Stromal cell of bone marrow (primary cell): ENCODE measurements at places on chromosomes 7 and 10.
A peak's percentile ranks its signal among the peaks of the same experiment; 100 is the strongest.

DNA sequence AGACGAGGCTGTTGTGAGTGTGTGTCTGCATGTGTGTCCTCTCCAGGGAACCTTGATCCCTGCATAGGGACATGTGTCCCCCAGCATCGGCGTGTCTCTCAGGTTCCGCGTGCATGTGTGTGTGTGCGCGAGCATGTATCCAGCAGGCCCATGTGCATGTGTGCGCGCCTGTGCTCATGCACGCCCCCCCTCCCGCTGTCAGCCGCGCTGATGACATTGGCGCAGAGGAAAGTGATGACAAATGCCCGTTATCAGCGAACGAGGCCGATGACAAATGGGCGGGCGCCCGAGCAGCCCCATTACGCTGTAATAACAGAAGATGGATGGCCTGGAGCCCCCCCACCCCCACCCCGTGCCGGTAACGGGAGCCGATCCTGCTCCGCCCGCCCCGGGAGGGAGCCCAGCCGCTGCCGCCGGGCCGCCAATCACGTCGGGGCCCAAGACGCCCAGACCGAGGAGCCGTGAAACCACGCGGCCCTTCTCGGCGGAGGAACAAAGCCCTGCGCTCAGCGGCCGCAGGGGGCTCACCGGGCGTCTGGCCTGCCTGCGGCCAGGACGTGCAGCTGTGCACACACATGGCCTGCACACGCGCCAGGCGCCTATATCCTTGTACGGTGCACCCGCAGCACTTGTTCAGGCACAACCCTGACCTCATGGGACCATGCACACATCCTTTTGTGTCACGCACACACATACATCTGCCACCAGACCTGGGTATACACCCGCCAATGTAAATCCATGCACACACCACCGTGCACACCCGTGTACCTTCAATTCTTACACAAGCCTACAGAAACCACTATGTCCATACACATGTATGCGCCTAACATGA lies 21.5 kb downstream of the POLL start:
- DNase-seq: no peak

DNA sequence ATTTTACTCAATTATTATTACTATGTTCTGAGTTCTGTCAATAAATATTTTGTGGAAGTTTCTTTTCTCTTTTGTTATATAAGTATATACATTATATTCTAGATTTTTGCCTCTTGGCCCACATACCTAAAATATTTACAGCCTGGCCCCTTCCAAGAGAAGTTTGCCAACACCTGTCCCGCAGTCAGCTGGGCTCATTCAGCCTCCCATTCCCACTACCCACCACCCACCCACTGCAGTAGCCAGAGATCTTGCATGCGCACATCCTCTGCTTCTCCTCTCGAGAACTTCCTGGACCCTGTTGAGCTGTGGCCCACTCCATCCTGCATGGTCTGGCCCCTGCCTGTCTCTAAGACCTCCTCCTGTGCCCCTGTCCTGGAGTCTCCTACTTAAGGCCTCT lies 33.6 kb downstream of the WIPF3 start:
- no peak for DNase-seq

- DNase-seq: no peak
These were observed 39.9 kb upstream of the HECW1 start for GRCh38 chr7:43072530-43072929.

DNA sequence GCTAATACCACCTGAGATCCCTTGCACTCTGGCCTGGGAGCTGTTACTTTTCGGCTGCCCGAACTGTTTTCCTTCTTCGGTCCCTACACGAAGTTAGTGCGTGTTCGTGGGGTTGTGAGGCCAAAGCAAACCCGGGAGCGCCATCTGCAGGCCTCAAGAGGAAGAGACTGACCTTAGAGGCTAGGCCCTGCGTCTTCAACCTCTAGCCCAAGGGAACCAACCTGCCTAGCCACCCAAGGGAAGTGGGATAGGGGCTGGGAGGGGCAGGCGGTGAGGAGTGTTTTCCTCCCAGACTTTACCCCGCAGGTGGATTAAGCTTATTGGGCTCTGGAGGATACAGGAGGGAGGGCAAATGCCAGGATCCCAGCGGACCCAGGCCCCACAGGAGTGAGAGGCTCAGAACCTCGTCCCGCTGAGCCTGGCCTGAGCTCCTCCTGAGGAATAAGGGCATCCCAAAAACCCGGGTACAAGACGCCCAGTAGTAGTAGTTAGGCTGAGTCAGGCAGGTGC lies 1.7 kb upstream of the PAX2 start:
- peak; percentile 21 for DNase-seq

DNA sequence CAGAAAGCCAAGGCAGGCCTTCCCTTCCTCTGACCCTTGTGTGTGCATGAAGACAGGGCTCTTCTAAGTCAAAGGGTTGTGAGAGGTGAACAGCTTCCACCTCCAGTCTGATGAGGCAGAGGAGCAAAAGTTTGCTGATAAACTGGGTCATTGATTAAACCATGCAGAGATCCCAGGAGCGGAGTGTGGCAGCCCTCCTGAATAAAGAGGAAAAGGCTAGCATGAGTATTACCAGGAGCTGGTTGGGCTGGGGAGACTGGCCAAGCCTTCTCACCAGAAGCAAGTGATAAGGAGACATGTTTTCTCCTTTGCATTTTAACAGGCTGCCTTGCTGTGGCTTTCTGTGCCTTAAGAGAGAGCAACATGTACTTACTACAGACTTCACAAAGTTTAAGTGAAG lies 10.2 kb downstream of the LMOD2 start:
- no peak for DNase-seq

- no peak for DNase-seq
These were observed 48.6 kb downstream of the MCU start for GRCh38 chr10:72740528-72740927.

- no peak for DNase-seq
These were observed 176.2 kb downstream of the WDR11 start for GRCh38 chr10:121027371-121027770.

DNA sequence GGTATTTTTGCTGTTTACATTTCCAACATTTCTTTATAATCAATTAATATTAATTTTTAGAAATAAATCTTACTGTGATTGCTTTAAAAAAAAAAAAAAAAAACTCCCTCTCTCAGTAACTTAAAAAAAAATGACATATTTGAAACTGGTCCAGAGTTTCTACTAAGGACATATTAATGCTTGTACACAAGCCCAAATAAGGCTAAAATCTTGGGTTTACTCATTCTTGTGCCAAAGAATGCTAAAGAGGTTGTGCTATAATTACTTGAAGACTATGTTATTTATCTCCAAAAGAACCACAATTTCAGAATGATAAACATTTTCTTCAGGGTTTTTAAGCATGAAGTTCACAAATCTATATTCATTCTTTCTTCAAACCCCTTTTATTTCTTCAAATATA lies 39.4 kb upstream of the PHF14 start:
- DNase-seq: no peak

DNA sequence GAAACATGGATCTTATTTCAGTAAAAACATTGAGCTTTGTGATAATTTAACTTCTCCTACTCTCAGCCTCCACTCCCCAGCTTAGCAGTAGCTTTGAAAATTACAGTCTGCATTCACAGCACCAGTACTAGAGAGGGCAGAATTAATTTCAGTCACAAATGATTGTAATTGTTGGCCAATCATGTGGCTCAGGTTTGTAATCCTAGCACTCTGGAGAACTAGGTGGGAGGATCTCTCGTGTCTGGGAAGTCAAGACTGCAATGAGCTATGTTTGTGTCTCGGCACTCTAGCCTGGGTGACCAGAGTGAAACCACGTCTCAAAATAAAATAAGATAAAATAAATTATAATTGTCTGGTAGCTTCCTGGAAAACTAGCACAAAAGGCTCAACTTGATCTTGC lies 620.9 kb downstream of the TNS3 start:
- no peak for DNase-seq

DNA sequence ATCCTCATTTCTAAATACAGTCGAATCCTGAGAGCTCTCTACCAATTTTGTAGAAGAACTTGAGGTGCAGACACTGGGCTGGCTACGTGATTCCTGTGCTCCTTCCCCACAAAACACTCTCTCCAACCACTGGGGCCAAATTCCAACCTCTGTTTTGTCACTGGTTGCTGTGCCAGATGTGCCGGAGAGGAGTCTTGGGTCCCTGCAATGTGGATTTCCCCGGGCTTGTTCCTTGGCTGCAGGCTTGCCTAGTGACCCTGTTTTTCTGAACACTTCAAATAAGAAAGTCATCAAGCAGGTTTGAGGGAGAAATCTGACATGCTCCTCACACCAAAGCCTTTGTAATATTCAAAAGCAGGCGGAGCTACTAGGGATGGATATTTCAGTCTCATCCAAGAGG lies 44.4 kb upstream of the AGBL3 start:
- no peak for DNase-seq

GRCh38 chr10:6580279-6581029 lies 378 bp upstream of the PRKCQ start:
- DNase-seq: no peak

- no peak for DNase-seq
These were observed 29.3 kb downstream of the KCNH2 start for GRCh38 chr7:150948791-150949251.

DNA sequence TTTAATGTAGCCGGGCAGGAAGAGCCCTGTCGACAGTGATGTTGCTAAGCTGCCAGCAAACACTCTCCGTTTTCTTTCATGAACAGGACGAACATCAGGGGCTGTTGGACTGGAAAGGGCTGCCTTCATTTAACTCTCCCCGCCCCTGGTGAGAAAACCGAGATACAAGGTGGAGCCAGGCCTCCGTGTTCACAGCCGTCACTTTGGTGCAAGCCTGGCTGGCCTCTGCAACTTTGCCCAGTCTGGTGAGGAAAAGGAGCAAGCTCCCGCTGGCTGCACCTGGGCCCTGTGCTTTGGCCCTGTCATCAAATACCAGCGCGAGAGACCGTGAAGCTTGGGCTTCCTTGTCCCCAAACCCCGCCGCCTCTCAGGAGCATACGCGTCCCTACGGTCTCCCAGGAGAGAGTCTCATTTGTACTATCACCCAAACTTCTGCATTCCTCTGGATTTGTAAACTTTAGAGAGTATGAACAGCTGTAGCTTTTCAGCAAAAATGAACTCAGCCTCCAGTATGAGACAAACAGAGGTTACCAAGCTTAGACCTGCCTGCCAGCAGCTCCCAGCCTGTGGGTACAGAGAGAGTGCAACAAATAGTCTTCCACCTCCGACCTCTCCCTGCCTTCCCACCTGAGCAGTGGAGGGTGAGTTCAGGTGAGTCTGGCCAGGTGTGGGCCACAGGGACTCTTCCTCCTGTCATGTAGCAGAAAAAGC lies 445.3 kb upstream of the MGMT start:
- no peak for DNase-seq

- peak; percentile 21 for DNase-seq
These were observed 486 bp downstream of the CACNA2D1 start for GRCh38 chr7:82443036-82443546.

DNA sequence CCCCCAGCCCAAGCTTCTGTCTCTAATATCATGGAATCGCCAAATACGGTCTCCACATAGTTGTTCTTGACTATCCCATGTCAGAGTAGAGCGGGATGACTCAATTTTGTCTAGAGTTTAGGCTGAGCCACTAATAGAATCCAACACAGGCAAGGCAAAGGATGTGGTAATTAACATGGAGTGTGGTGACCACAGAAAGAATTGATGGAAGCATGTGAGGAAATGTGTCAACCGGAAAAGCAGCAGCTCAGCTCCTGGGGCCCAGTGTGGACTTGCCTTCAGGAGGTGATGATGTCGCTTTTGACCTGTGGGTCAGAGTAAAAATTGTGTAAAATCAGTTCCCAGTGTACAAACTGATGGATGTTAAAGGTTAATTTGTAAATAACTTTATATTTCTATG lies 139.3 kb upstream of the KLF6 start:
- DNase-seq: peak; percentile 93

DNA sequence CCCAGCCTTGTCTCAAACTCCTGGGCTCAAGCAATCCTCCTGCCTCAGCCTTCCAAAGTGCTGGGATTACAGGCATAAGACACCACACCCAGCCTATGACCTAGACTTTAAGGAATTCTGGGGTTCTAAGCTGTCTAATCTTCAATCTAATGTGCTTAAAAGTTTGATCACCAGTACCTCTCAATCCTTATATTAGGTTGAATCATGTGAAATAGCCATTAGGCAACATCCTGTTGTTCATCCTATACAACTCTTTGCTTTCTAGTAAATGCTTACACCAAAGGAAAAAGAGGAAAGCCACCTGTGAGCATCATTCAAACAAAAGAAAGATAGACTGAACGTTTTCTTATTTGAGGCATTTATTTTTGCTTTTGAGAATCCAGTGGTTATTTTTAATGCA lies 56.0 kb downstream of the ATOH7 start:
- DNase-seq: no peak

- peak; percentile 13 for DNase-seq
These were observed 336.6 kb downstream of the HGF start for GRCh38 chr7:81433206-81433605.

DNA sequence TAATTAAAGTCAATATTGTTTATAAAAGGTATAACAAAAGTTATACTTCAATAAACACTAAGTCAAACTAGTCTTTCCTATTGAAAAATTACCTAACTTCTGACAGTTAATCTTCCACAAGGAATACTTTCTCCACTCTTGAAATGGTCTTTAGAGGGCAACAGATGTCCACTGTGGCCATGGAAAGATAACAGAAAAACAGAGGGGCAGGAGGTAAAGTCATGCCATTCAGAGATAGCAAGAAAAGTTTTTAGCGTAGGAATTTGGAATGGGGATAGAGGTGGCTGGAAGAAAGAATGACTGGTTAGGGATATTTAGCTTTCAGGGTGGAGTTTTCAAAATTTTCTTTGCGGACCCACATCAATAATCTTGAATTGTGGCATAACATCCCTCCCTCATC lies 34.7 kb downstream of the HYCC1 start:
- DNase-seq: no peak

- no peak for DNase-seq
These were observed 23.6 kb downstream of the ZNF783 start for GRCh38 chr7:149285603-149286002.
